MV-4-11 (cell line): ENCODE measurements at places on chromosomes 2 and 18.

GRCh38 chr2:68231061-68231372 is 21.3 kb downstream of the PPP3R1 start:
- DNase-seq: no peak

DNA sequence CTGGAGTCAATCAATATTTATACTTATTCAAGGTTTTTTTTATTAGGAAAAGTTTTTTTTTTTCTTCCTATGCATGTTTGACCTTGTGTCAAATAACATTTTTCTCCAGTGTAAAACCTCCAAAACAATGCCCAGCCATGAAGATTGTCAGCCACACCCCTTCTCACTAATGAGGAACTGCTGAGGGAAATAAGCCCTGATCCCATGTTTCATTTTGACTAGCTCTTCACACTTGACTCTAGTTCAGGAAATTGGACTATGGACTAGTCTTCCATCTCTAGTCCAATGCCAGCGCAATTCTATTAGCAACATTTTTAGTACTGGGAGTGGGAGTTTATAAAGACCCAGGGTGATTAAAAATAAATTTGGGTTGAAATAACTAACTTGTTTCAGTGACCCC is 275.6 kb upstream of the CXCR4 start:
- DNase-seq: peak; percentile 91

GRCh38 chr2:59181347-59181746 is 940.2 kb upstream of the FANCL start:
- DNase-seq: no peak

DNA sequence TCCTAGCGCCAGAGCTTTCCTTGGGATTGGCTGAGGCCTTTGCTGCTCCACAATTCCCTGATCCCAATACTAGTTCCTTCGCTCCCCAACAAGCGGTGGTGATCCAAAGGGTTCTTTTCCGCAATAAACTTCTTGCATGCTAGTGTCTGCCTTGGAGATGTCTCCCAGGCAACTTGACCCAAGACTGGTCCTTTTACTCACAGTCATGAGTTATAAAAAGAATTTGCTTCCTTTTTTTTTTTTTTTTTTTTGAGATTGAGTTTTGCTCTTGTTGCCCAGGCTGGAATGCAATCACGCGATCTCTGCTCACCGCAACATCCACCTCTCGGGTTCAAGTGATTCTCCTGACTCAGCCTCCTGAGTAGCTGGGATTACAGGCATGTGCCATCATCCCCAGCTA is 89.8 kb upstream of the SP3 start:
- DNase-seq: peak; percentile 22

DNA sequence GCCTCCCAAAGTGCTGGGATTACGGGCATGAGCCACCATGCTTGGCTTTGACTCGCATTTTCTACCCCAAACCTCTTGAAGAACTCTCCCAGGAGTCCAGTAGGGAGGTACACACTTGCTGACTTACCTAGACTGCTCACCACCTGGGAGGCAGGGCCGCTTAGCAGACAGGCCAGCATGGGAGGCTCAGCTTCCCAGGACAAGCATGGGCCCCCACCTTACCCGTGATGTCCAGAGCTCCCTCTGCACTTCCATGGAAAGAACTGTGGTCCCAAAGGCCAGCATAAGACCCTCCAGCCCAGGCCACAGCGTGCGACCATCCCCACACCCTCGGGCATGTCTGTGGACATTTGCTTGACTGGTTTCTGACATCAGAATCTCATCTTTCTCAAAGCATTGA is 36.8 kb downstream of the ST8SIA5 start:
- DNase-seq: no peak

DNA sequence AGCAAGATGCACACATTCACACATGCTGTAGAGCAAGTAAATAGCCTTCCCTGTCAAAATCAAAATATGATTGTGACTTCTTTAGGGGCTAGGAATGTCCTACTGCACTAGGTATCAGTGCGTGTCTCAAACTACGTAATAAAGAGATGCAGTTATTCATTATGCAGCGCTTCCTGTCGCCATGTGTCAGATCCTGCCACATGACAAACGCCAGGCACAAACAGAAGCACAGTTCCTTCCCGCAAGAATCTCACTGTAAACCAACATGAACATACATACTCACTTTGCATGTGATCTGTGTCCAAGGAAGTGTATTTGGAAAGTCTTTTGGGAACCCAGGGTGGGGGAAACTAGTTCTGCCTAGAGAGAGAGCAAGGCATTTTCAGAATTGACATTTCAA is 599.9 kb downstream of the RNF144A start:
- no peak for DNase-seq

DNA sequence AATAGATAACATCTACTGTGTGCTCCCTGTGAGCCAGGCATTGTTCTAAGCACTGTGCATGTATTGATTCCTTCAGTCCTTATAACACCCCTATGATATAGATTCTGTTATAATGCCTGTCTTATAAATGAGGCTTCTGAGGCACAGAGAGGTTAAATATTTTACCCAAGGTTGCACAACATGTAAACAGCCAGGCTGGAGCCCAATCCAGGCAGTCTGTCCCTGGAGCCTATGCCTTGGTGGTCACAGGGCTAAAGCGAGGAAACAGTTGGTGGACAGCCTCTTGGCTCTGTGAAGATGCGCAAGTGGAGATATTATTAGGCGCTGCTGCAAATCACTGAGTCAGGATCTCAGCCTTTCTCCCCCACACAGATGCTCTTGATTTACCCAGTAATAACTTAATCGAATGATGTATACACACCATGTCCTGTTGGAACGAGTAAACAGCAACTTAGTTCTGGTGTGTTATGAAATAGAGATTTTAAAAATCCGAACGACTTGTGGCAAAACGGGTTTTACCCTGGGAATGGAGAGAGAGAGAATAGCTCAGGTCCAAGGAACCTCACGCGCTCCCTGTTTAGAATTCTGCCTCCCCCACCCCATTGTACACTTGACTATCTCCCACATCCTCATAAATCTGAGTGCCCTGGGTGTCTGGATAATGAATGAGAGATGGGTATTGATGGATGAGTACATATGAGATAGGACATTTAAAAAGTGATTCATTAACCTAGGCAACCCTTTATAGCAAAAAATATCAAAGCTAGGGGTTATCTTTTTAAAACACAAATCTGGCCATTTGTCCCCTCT is 231.9 kb downstream of the BCL2 start:
- DNase-seq: no peak

GRCh38 chr2:112272669-112273068 is 2.7 kb upstream of the ZC3H6 start:
- DNase-seq: no peak

- no peak for DNase-seq
Observed at GRCh38 chr2:19714926-19715325, 186.9 kb downstream of the TTC32 start.

GRCh38 chr2:71858071-71858470 is 289.6 kb downstream of the CYP26B1 start:
- DNase-seq: no peak
